Foreskin fibroblast (primary cell): ENCODE measurements at places on chromosomes 7 and 10.

GRCh38 chr7:2641406-2642393 is 9.9 kb downstream of the TTYH3 start:
- peak; percentile 88 for DNase-seq

DNA sequence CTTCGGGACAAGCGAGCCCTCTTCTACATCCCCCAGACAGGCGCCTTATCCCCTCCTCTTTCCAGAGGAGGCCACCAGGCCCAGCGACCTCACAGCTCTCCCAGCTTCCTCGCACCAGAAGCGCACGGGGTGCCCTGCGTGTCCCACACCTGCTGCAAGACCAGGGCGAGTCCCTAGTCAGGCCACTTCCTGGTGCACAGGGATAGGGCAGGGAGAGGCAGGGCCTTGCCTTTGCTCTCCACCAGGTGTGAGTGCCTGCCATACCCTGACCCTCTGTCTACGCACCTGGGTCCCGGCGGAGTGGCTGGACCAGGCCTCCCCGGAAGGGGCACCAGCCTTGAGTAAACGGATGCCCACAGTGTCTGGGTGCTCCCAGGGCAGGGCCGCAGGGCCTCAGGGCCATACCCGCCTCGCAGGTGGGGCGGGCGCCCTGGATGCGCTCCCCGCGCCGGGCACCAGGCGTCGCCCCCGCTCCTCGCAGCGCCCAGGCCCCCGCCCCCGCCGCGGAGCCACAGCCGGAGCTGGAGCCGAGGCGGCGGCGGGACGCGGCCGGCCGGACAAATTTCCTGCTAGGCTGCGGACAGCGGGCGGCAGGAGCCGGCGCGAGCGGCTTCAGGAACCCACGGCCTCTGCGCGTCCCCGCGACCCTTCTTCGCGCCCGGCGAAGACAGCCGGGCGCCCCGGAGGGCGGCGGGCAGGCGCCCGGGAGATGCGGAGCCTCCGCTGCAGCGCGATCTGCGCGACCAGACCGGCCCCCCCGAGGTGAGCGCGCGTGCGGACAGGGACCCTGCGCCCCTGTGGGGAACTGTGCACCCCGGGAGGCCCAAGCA is at the start of gene PTPRE:
PTPRE (plus strand) TSS at position 556 of the 830 bp plus-strand sequence. CDS start 133,779 bp downstream, outside the sequence.
- DNase-seq = peak; percentile 48

GRCh38 chr7:15015545-15016314 is 113.2 kb upstream of the DGKB start:
- peak; percentile 72 for DNase-seq

- no peak for DNase-seq
Measured at GRCh38 chr10:18268005-18268404, 127.8 kb downstream of the CACNB2 start.

DNA sequence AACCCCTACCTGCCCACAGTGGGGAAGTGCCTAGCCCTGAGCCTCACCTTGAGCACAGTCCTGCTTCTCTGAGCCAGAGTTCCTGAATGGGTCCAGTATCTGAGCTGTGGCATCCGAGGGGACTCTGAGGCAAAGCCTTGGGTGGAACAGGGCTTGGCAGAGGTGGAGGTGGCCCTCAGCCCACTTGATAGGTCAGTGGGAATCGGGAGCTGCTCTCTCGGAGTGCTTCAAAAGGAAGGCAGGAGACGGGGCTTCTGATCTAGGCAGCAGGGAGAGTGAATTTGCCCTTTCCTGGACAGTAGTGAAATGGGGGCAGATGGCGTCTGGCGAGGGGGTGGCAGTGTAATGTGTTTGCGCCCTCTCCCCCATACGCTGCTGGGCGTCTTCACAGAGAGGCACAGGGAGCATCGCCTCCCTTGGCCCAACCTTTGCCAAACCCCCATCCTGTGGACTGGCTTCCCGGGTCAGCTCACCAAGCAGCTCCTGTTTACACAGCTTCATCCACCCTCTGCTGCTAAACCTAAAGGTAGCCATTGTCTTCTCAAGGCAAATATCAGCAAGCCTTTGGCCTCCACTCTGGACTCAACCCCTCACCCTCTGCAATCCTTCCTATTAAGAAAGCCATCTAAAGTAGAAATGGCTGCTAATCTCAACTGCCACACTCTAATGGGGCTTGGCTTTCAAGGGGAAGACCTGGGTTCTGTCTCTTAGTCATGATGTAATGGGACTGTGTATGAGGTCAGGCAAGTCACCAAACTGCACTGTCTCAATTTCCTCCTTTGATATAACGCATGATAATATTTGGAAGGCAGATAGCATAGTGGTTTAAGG is 21.1 kb upstream of the VDAC2 start:
- no peak for DNase-seq

- peak; percentile 65 for DNase-seq
Measured at GRCh38 chr7:137006293-137006692, 137.8 kb downstream of the CHRM2 start.

DNA sequence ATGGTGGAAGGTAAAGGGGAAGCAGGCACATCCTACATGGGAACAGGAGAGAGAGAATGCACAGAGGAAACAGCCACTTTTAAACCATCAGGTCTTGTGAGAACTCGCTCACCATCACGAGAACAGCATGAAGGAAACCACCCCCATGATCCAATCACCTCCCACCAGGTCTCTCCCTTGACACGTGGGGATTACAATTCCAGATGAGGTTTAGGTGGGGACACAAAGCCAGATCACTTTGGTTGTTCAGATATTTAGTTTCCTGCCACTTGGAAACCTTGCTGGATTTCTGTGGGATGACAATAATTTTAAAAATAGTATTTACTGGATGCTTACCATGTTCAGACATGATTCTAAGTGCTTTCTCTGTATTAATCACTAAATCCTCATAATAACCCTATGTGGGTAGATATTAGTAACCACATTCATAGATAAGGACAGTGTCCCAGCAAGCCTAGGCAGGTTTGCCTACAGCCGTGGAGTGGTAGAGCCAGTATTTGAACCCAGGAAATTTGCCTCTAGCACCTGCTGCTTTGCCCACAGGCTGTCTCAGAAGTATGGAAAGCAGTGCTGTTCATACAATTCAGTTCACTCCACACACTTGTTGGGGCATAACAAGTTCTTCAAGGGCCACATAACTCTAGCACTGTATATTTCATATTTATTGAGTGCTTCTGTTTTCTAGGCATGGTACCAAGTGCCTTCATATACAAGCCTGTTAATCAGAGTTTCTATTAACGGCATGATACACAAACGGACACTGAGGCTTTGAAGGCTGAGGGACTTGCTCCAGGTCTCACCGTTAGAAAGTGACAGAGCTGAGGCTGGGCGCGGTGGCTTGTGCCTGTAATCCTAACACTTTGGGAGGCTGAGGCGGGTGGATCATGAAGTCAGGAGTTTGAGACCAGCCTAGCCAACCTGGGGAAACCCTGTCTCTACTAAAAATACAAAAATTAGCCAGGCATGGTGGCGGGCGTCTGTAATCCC is 8.3 kb downstream of the TLL2 start:
- DNase-seq = no peak

- peak; percentile 52 for DNase-seq
Measured at GRCh38 chr10:88428442-88428841, 154.7 kb downstream of the RNLS start.

DNA sequence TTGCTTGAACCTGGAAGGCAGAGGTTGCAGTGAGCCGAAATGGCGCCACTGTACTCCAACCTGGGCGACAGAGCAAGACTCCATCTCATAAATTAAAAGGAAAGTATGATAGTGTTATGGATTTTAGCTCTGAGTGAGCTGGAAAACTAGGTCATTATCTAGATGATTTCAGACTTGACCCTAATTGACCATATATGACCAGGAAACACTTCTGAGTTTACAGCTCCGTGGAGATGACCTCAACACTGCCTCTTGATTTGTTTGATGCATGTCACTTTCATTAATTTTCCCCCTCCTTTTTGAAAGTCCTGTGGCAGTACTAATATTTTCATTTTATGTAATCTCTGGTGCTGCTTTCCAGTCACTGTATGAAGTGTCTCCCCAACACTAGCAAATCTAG is 7.8 kb upstream of the SEC61A2 start:
- no peak for DNase-seq

DNA sequence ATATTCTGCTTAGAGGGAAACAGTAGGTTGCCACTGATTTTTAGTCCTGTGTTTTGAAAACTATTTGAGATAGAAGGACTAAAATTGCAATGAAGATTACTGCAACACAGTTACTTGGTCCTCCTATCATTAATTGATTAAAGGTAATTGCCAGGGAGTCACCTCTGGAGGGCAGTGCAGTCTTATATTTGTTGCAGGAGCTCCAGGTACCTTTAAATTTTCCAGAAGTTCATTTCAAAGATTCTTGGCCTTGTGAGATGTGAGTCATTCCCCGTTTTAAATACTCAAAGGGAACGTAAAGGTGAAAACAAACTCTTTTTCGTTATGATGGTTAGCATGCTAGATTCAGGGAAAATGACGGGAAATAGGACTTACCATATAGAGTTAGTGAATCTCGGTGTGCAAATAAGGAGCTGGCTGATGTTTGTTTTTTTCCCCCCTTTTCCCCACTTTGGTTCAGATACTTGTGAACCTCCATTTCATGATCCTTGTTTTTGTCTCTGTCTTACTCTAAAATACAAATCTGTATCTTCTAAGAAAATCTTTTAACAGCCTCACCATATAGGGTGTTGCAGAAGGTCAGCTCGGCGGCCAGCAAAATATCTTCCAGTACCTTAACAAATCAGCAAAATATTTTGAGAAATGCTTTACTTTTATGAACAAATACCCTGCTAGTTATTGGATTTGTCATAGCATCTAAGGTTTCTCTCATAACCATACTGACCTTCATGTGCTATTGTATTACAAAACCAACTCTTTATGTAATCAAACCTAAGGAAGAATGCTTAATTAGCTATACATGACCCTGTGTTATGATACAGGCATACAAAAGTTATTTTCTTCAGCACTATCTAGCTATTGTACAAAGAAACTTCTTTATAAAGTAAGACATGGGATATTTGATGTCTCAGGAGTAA is 143.0 kb upstream of the HDAC9 start:
- peak; percentile 54 for DNase-seq

- no peak for DNase-seq
Measured at GRCh38 chr10:3265088-3265487, 92.5 kb upstream of the PITRM1 start.
